ENCODE measurements at places on chromosomes 16 and 17. TPM values are rescaled to one million over a fixed set of nuclear protein-coding genes. Genes with fewer than 3 reads are reported as not detected.

CHST6 gene
- 0.22 TPM for total RNA-seq

HS3ST6 gene
- 3.8 TPM for total RNA-seq

OR1F1 gene
- 0.76 TPM for total RNA-seq

TP53TG3 gene
- total RNA-seq, result not detected
